RWPE2 (cell line): ENCODE measurements at places on chromosomes 16 and 17.

DNA sequence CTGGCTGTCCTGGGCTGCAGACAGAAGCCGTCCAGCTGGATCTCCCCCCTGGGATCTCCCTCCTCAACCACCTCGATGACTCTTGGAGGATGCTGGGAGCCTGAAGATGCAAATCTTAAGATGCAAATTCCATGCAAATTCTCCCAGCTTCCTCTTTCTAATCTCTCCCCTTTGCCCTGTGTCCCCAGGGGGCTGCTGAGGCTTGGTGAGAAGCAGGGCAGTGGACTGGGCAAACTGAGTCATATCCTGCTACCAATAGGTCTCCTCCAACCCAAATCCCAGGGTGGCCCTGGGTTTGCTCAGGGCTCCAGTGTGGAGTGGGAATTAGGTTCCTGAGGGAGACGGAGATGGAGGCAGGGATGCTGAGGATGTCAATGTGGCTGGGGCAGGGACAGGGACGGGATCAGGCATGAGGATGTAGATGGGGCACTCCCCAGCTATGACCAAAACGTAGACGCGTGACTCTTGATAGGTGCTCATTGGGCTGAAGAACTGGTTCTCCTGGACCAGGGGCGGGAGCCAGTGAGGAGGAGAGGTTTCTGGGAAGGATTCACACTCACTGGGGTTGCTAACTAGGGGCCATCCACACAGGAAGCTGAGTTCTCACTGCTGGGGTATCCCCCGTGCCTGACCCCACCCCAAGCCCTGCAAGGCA is 3.6 kb upstream of the ALOX12B start:
- no peak overlapping the region for H3K4me3 ChIP-seq
- no peaks in the 10 kb centered on the region for H3K4me1 ChIP-seq
- DNase-seq = no peak
- no peaks in the 10 kb centered on the region for H3K36me3 ChIP-seq
- no peak overlapping the region for H3K27ac ChIP-seq

- no peak overlapping the region for H3K27ac ChIP-seq
- no peak overlapping the region for H3K4me3 ChIP-seq
- no peaks in the 10 kb centered on the region for H3K27me3 ChIP-seq
- H3K4me1 ChIP-seq = no peaks in the 10 kb centered on the region
- DNase-seq = no peak
- no peaks in the 10 kb centered on the region for H3K36me3 ChIP-seq
Measured at GRCh38 chr16:14061732-14062259, 9.3 kb upstream of the MRTFB start.

DNA sequence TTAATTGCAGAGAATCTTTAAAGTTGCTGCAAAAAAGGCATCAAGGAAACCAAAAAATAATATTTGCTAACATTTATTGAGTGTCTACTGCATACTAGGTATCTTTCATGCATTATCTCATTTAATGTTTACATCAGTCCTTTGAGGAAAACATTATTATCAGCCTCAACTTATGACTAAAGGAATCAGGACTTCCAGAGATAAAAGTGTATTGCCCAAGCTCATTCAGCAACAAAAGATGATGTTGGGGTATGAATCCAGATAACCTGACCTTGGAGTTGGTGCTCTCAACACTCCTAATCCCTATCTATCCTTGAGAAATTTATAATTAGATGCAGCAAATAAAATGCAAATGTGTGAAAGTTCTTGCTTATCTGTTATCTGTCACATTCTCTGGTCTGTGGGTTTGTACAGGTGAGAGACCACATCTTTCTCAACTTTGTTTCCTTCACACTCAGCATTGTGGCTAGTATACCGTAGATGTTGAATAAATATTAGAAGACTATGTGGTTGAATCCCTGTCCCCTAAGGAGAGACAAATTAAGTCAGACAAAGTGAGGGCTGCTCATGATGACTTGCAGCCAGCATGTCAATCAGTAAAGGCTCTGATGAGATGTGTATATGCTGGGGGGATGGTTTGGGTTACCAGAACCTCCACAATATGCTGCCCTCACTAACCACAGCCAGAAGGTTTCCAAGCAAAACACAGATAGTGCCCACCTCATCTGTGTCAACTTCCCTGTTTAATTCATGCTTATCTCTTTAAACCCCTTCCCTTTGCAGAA is 82.6 kb downstream of the NOG start:
- H3K4me3 ChIP-seq = no peak overlapping the region
- H3K27me3 ChIP-seq = no peaks in the 10 kb centered on the region
- H3K36me3 ChIP-seq = no peaks in the 10 kb centered on the region
- DNase-seq = no peak
- peaks cover 19% of the 10 kb centered on the region for H3K4me1 ChIP-seq
- no peak overlapping the region for H3K27ac ChIP-seq

GRCh38 chr17:15513856-15514459 is 46.5 kb upstream of the CDRT4 start:
- H3K27me3 ChIP-seq = no peaks in the 10 kb centered on the region
- H3K27ac ChIP-seq = no peak overlapping the region
- H3K4me1 ChIP-seq = no peaks in the 10 kb centered on the region
- peaks cover 36% of the 10 kb centered on the region for H3K36me3 ChIP-seq
- DNase-seq = no peak

DNA sequence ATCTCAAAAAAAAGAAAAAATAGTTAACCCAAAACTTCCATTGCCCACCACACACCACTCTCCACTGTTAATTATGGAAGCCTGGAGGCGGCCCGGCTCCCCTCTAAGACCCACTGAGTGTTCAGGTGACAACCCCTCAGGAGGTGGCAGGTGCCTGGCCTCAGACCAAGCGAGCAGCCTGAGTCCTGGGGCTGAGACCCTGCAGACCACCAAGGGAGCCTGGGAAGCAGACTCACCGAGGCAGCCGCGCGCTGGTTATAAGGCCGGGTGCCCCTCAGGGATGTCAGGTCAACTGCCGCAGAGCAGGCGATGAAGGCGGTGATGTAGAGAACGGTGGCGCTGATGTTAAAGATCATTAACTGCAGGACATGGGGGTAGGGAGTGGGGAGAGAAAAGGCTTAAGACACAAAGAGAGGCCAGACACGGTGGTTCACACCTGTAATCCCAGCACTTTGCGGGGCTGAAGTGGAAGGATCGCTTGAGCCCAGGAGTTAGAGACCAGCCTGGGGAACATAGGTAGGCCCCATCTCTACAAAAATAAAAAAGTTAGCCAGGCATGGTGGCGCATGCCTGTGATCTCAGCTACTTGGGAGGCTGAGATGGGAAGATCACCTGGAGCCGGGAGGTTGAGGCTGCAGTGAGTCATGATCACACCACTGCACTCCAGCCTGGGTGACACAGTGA is 13.3 kb downstream of the ARL2BP start:
- peaks cover 60% of the 10 kb centered on the region for H3K36me3 ChIP-seq
- no peak overlapping the region for H3K4me3 ChIP-seq
- no peaks in the 10 kb centered on the region for H3K27me3 ChIP-seq
- peaks cover 35% of the 10 kb centered on the region for H3K4me1 ChIP-seq
- DNase-seq = peak; percentile 45

- H3K4me1 ChIP-seq = no peaks in the 10 kb centered on the region
- H3K4me3 ChIP-seq = no peak overlapping the region
- H3K27me3 ChIP-seq = no peaks in the 10 kb centered on the region
- DNase-seq = no peak
Measured at GRCh38 chr17:57550016-57550415, 195.1 kb downstream of the CCDC182 start.

DNA sequence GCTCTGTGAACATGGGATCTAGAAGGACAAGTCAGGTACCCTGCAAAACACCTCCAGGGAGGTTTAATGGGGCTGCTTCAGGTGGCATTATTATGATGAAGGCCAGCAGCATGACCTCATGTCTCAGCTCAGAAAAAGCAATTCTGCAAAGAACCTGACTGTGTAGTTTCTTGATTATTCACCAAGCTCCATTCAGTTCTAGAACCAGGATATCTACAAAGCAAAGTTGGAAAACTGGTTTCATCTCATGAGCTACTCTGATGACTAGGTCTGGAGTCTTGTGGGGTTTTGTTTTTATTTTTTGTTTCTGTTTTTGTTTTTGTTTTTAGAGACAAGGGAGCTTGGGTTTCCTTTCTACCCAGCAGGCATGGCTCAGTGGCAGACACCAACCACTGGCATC is 19.0 kb upstream of the LRRC37A3 start:
- peaks cover 5% of the 10 kb centered on the region; the same call in 1 of the 2 replicates for H3K36me3 ChIP-seq
- DNase-seq = no peak
- peaks cover under 1% of the 10 kb centered on the region for H3K4me1 ChIP-seq
- H3K27ac ChIP-seq = no peak overlapping the region
- H3K27me3 ChIP-seq = no peaks in the 10 kb centered on the region

- no peak overlapping the region for H3K27ac ChIP-seq
- H3K27me3 ChIP-seq = peaks cover 15% of the 10 kb centered on the region
- DNase-seq = no peak
- H3K36me3 ChIP-seq = no peaks in the 10 kb centered on the region
- no peaks in the 10 kb centered on the region for H3K4me1 ChIP-seq
- H3K4me3 ChIP-seq = no peak overlapping the region
Measured at GRCh38 chr16:12896562-12896961, 4.8 kb upstream of the SHISA9 start.
